Stromal cell of bone marrow (primary cell): ENCODE measurements at places on chromosomes 7 and 10.

GRCh38 chr7:28516390-28517172 lies 104.3 kb downstream of the CREB5 start:
- DNase-seq: no peak

DNA sequence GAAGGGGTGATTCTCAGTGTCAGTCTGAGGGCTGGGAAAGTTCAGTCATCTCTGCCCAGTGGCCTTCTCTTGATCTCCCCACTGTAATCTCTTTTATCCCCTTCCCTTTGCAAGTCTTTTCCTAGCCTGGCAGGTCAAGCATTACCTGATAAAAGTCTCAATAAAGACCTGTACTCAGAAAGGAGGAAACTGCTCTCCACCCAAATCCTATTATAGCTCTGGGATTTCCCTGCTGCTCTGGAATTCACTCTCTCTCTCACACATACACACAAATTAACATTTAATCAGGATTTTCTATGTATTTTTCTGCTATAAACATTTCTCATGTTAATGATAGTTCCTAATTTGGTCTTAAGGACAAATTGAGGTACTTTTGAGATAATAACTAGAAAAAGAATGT lies 46.5 kb downstream of the ABCA13 start:
- no peak for DNase-seq

GRCh38 chr7:98295467-98296192 lies 14.1 kb downstream of the BRI3 start:
- no peak for DNase-seq

GRCh38 chr10:74586088-74586585 lies 240.3 kb upstream of the KAT6B start:
- no peak for DNase-seq

DNA sequence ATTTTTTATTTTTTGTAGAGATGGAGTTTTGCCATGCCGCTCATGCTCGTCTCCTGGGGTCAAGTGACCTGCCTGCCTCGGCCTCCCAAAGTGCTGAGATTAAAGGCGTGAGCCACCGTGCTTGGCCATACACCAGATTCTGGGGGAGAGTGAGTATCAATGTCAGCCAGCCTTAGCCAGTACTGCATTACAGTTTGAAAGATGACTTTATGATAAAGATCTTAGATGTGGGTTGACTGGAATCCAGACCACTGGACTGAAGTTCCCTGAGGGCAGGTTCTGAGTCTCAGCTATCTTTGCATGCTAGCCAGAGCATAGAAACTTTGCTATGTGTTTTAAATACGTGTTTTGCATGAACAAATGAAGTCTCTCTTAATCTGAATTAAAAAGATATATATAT lies 117.2 kb upstream of the EFCAB10 start:
- no peak for DNase-seq

DNA sequence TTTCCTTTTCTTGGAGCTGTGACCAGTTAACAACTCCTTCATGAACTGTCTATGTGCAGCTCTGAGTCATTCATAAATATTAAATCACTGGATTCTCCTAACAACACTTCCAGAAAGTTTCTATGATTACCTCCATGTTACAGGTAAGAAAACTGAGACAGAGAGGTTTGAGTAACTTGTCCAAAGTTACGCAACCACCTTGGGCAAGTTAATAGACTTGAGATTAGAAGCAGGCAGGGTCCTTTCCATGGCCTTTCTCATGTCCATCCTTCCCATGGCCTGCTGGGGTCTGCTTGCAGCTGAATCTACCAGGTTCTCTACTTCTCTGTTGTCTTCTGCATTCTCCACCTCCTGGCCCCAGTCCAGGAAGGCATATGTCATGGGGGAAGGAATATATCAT lies 648.8 kb upstream of the MKI67 start:
- no peak for DNase-seq

DNA sequence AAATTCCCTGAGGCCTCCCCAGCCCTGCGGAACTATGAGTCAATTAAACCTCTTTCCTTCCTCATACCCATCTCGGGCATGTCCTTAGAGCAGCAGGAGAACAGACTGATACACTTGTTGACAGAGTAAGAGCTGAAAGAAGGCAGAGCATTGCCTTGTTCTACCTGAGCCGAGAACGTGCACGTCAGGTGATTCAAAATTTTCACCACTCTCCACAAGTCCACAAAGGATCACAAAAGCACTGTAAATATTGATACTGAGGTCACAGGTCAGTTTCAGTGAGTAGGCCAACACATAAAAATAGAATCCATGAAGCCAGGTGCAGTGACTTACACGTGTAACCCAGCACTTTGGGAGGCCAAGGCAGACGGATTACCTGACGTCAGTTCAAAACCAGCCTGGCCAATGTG lies 27.8 kb downstream of the DCLRE1C start:
- DNase-seq: no peak
